ENCODE measurements at places on chromosomes 16 and 17.

GRCh38 chr17:37650419-37651003 lies 7.3 kb upstream of the DDX52 start:
- no peak for DNase-seq

GRCh38 chr16:83366228-83366627 lies 441.6 kb upstream of the HSBP1 start:
- DNase-seq: no peak

GRCh38 chr16:2839650-2840450 lies 9.7 kb downstream of the ZG16B start:
- DNase-seq: no peak

DNA sequence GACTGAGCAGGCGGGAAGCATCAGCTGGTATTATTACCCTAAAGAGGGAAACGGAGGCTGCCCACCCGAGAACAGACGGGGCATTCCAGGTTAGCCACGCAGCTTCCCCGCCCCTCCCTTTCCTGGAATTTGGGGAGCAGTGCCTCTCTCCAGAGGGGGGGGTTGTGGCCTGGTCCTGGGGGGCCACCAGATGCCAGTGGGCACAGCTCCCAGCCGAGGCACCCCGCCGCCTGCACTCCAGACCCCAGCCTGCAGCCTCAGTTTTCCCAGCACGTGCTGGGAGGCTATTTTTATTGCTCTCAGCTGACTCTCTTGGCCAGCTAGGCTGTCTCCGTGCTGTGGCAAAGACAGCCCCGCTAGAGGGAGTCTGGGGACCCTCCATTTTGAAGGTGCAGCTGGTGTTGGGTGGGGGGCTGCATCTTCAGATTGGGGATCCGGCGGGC lies 62.7 kb upstream of the GSE1 start:
- DNase-seq: no peak

- DNase-seq: no peak
Measured at GRCh38 chr17:80980397-80981061, 11.1 kb upstream of the CHMP6 start.

DNA sequence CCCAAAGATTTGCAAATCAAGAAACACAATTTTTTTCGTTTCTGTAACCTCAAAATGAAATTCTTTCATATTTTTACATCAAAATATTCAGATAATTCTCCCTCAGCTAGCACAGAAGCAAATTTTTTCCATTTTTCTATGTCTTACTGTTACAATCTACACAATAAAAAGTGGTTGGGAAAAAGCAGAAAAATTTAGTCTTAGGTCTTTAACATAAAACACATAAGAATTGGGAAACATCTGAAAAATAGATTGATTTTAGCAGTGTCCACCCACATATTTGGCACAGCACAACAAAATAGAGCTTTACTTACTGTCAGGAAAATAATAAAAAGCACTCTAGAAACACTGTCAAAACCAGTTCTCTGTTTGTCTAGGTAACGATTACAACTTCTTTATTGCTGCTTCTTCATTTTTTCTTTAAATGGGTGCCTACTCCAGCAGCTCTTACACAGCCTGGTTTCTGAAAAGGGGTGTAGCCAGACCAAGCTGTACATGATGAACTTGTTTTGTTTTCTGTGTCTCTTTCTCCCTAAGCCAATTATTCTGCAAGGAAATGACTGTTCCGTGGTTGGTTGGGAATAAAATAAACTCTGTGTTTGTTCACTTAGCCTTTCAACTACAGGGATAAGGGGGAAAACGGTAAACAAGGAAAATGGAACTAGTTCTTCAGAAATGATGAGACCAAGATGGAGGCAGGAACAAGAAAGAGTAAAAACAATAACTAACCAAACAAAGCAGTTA lies at the start of gene ABCA6:
ABCA6 (minus strand) TSS at position 465 of the 744 bp plus-strand sequence. CDS start 1,192 bp downstream, outside the sequence.
- DNase-seq: no peak

- DNase-seq: no peak
Measured at GRCh38 chr17:64529221-64529620, 22.4 kb downstream of the CEP95 start.

Measured in stimulated activated CD4-positive, alpha-beta T cell treated with anti-CD3 and anti-CD28 coated beads, TNF-alpha, amount 100 ng/mL, for 1 hour (primary cell).